ENCODE measurements at places on chromosomes 2 and 18.

- no peak for DNase-seq
These were observed 219.9 kb downstream of the PIK3C3 start for GRCh38 chr18:42174909-42175308.

DNA sequence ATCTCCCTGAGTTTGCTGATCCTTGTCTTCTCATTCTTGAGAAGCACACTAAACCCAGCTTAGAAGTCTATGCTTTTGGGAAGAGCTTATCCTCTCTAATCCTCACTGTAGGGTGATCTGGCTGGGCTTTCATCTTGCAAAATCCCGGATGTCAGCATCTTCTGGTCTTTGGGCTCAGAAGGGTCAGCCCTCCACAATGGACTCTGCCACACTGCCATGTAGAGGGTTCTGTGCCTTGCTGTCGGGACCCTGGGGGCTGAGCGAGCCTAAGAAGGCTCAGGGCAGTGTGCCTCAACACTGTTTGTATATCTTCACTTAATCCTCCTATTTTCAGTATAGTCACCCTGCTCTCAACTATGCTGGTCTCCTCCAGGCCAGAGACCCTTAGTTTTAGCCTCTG lies 102.3 kb downstream of the TGIF1 start:
- no peak for DNase-seq

DNA sequence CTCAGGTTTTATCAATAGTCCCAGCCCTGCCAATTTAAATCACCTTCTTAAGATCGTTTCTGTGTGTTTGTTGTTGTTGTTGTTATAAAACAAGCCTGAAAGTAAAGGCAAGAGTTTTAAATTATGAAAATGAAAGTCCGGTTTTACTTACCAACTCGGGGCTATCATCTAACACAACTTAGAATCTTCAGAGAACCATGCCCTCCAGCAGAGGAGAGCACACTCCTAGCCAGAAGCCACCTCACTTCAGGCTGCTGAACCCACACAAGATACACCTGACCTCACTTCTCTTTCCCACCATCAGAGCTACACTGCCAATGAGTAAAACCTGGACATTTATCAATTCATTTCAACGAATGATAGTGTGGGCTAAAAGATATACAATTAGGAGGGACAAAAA lies 335.2 kb downstream of the IRS1 start:
- no peak for DNase-seq

- DNase-seq: no peak
These were observed 64.7 kb upstream of the PXDN start for GRCh38 chr2:1808981-1809422.

GRCh38 chr2:68362069-68362468 lies 3.0 kb upstream of the PLEK start:
- DNase-seq: peak; percentile 86

GRCh38 chr2:68417926-68418325 lies 49.2 kb downstream of the FBXO48 start:
- no peak for DNase-seq

GRCh38 chr2:179963626-179964025 lies 43.5 kb downstream of the CWC22 start:
- no peak for DNase-seq

DNA sequence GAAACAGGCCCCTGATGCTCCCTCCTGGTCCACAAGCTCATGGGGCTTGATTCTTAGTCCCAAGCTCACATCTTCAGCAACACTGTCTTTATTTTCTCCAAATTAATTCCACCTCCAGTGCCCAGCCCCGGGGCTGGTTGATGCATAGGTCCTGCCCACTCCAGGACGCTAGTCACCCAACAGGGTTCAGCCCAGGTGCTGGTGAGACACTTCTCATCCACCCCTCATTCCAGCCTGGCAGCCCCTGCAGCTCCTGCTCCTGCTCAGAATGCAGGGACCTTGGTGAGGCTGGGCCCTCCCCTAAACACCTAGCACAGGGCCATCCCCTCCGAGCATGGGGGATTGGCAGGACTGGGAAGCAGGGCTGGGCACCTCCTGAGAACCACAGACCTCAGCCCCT lies 25.7 kb downstream of the STEAP3 start:
- DNase-seq: no peak
